ENCODE measurements at places on chromosomes 5 and 9.

DNA sequence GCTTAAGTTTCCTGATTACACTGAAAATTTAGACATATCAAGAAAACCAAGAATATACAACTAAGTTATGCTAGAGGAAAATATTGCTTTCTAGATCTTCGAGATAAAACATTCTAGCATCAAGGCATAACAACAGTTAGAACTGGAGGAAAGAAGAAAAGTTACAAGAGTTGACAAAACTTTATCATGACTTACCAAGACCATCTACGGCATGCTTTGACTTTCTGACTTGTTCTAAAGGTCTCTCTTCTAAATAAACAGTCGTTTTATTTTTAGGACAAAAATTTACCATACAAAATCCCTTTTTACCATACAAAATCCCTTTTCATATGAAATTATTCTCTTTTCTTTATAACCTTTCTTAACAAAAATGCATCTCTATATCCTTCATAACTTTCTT, 1110.1 kb upstream of the CDH10 start:
- no peak for DNase-seq

GRCh38 chr9:95760791-95761190, 114.7 kb upstream of the ERCC6L2 start:
- no peak for DNase-seq

DNA sequence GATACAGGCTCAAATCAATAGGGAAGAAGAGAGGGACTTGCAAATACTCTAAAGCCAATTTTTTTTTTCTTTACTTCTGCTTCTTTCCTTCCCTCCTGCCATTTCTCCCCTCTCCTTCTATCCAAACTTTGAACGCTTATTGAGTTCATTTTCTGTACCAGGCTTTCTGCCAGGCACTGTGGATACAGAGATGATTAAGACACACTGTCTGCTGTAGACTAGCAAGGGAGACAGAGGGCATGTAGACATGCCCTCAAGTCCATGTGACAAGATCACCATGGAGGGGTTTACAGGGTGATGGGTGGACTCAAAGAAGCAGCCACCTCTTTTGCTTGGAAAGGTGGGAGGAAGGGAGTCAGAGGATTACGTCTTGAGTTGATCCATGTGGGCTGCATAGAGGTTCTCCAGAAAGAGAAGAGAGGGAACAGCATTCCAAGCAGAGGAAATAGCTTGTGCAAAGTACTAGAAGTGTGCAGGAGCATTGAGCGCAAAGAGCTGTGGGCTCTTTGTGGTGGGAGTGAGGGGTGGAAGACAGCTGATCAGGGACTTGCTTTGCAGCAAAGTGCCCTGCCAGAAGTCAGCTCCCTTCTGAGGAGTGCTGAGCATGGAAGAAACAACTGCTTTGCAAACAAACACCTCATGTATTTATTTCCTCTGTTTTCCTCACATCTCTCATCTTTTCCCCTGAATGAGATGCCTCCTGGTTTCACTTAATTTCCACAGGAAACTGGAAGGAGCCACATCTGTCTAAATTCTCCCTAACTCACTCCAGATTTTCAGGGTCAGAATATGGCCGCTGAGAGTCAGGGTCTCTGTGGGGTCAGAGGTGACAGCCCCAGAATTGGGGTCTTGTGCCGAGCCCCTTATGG, 64.4 kb upstream of the COL15A1 start:
- no peak for DNase-seq

- DNase-seq, result no peak
Observed at GRCh38 chr9:96461336-96461735, 11.4 kb downstream of the HABP4 start.

DNA sequence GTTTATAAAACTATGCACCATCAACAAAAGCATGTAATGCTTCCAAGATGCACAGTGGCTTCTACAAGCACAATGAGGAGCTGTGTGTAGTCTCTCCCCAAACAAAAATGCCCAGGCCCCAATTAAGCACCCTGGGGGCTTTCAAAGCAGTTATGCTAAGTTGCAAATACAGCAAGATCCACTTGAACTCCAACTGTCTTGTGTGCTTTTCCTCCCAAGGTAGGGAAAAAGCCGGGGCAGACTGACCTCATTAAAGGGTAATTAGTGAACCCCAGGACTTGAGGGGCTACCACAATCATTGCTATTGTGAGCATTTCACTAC, 13.1 kb downstream of the ZNF608 start:
- no peak for DNase-seq

DNA sequence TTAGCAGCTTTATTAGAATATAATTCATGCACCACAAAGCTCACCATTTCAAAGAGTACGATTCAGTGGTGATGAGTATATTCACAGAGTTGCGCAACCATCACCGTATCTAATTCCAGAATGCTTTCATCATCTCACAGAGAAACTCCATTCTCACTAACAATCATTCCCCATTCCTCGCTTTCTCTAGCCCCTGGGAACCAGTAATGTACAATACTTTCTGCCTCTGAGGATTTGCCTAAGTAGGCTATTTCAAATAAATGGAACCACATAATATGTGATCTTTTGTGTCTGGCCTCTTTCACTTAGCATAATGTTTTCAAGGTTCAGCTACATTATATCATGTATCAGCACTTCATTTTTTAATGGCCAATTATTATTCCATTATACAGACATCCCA, 145.1 kb upstream of the ADAMTS16 start:
- DNase-seq, result peak; percentile 40

GRCh38 chr5:132687995-132688394, 14.2 kb downstream of the IL4 start:
- DNase-seq, result no peak

- DNase-seq, result no peak
Observed at GRCh38 chr9:8694983-8695588, 895.5 kb upstream of the DMAC1 start.

GRCh38 chr9:112864403-112864802, 26.3 kb downstream of the SLC46A2 start:
- no peak for DNase-seq

DNA sequence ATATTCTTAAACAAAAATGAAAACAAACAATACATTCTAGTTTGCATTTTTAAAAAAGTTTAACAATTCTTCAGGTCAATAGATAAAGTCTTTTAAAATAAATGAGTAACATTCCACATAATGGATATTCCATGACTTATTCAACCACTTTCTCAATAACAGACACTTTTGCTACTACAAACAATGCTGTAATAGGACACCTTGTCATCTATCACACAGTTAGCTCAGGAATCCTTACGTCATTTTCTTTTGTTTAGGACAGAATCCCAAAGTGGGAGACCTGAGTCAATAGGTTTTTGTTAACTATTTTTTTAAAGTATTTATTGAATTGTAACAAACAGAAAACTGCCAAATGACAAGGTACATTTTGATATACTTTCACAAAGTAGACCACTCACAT, 72.5 kb downstream of the CEP120 start:
- no peak for DNase-seq

- DNase-seq, result no peak
Observed at GRCh38 chr5:159824188-159825161, 91.8 kb upstream of the ADRA1B start.

DNA sequence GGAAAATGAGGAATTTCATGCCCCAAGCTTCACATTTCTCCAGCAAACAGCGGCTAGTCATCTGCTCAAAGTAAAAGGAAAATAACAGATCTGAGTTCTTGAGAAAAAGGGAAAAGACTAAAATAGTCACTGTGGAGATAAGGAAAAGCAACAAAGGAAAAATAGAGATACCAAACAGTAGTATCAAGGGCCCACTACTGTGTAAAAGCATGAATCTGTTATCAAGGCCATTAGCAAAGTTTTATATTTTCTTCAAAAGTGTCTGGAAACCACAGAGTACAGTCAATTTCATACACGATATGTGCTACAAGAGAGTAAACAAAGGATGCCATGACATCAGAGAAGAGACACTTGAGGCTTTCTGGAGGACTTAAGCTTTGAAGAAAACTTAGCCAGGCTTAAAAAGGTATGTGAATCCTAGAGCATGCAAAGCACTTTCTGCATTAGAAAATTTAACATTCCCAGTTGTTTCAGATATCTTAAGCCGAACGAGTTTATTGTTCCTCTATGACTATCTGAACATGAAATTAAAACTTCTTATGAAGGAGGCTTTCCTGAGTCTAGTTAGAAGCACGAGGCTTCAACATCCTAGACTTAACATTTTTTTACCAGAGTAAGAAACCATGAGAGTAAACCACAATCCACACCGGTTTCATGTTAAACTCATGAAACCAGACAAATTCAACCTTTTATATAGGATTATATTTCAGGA, 1.2 kb downstream of the TTC33 start:
- DNase-seq, result peak; percentile 22

- DNase-seq, result no peak
Observed at GRCh38 chr5:76874088-76874581, 24.3 kb downstream of the S100Z start.

DNA sequence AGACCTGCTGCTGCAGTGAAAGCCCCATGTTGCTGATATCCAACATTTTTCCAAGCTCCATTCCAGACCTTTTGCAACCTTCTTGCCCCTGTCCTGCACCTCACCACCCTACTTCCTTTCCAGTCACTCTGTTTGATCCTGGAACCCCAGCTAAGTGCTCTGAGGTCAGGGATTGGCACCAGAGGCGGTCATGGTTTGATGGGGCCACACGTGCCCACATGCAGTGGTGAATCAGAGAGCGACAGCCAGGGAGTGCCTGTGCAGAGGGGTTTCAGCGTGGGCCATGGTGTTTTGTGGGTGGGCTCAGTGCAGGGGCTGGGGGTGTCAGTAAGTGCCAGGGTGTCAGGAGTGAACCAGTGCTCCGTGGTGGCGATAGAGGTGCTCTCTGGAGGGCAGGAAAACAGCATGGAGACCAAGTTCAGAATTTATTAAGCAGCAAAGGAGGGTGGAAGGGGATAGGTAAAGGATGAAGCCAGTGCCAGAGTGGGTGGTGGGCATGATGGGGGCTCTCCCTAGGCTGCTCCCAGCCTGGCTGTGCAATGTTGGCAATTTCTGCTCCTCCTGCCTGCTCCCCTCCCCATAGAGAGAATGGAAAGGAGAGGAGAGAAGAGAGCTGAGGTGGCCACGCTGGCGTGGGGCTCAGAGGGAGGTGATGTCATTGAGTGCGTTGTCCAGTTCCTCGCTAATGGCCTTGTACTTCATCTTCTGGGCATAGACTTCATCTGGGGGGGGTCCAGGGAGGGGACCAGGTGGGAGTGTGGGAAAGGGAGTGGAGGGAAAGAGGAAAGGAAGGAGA, 7.0 kb downstream of the TPM2 start:
- no peak for DNase-seq

DNA sequence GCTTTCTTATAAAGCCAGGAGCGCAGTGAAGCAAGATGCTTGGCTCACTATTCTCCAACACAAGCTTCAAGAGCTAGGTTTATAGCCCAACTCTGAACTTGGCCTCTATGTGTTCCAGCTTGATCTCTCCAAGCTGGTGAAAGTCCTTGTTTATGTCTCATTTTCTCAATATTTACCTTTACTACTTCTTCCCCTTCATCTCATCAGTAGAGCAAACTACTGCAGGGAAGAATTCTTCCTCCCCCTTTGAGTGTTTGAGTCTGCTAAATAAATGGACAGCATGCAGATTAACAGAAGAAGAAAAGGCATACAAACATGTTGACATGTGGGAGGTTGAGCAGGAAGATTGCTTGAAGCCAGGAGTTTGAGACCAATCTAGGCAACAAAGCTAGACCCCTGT, 460.7 kb downstream of the ZNF608 start:
- no peak for DNase-seq

DNA sequence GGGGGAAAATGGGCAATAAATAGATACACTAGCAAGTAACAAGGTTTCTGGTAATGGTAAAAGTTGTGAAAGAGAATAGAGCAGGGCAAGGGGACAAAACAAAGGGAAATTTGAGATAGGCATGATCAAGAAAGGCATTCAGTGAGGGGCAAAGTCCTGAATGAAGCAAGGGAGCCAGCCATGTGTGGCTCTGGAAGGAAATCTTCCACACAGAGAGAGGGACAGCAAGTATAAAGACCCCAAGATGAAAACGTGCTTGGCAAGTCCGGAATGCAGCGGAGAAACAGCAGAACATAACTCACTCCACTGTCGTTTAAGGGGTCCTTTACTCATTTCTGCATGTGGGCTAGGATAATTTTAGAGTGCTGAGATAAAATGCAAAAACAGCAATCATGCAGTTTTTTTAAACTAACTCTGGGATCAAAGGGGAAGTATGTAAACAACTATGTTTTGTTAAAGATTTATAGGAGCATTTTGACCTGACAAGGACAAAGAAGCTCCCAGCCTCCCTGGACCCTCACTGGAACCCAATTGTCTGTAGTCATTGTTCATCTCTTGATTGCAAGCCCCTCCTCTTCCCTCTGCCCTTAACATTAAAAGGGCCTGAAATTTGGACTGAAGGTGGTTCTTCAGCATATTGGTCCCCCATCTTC, 22.9 kb upstream of the AOPEP start:
- DNase-seq, result no peak

- DNase-seq, result no peak
Observed at GRCh38 chr9:105908069-105908468, 213.7 kb downstream of the TMEM38B start.

DNA sequence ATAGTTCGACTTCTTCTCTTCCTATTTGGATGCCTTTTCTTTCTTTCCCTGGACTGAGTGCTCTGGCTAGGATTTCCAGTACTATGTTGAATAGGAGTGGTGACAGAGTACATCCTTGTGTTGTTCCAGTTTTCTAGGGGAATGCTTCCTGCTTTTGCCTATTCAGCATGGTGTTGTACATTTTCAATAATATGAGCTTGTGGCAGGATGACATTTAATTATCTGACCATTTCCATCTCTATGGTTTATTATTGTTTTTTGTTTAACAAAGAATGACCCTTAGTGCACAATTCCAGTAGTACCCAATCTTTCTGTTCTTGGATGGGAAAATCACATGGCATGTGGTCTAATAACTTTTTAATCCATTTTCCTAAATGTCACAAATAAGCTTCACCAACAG, 135.6 kb upstream of the SLC12A2 start:
- DNase-seq, result no peak

DNA sequence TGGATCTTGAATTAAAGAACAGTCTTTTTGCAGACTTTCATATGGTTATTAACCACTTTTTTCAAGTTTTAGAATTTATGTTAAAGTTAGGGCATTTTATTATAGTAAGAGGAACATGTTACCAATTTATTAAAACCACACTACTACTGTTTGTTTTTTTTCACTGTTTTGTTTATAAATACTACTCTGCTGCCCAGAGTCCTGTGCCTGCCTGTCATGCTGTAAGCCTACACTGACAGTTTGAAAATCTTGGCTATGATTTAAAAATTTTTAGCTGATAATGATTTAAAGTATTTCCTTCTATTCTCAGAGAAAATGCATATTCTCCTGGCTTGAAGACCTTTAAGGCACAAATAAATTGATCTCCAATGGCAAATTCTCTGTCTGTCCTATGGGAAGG, 128.7 kb downstream of the RPS23 start:
- DNase-seq, result no peak

- no peak for DNase-seq
Observed at GRCh38 chr9:92324889-92325268, 271 bp downstream of the NOL8 start.

- no peak for DNase-seq
Observed at GRCh38 chr5:146052780-146053179, 52.6 kb downstream of the PLAC8L1 start.

Measured in AG20443 (cell line).